ENCODE measurements at places on chromosomes 1 and 21. TPM values are rescaled to one million over a fixed set of nuclear protein-coding genes. Genes with fewer than 3 reads are reported as not detected.

DNA sequence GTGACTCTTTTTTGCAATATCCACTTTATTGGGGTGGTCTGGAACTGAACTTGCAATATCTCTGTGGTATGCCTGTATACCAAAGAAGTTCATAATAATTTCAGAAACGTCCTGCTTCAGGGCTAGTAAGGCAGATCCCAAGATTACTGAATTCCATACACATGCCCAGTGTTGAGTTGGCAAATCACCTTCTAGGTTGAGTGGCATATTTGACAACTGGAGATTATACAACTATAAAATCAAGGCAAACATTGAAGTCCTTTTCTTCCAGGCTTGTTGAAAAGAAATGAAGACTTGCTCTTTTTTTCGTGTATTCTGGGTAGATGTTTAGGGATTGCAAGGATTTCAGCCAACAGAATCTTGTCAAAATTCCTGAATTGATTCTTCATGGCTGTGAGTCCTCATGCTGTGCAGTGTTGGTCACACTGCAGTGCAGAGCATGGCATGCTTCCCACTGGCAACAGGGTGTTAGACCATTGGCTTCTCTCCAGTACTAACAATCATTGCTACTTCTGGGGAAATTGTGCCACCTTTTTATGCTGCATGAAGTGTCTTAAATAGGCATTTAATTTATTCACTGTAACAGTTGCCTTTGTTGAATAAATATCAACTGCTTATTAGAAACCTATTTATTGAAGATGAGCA lies 367.1 kb upstream of the ADGRL4 start:
- DNase-seq, result peak; percentile 50

The GBP7 gene
- total RNA-seq, result not detected

The SH2D5 gene
- total RNA-seq, result 0.71 TPM

The KRTAP22-1 gene
- not detected for total RNA-seq

The TEX50 gene
- not detected for total RNA-seq

GRCh38 chr1:226863446-226863845 lies 7.0 kb upstream of the PSEN2 start:
- peak; percentile 86 for DNase-seq

The FOXD3 gene
- total RNA-seq, result not detected

GRCh38 chr1:207745839-207746767 lies 5.8 kb upstream of the CD46 start:
- no peak for DNase-seq

The ANKRD34A gene
- 3.1 TPM for total RNA-seq

The ITGB3BP gene
- 22.1 TPM for total RNA-seq

DNA sequence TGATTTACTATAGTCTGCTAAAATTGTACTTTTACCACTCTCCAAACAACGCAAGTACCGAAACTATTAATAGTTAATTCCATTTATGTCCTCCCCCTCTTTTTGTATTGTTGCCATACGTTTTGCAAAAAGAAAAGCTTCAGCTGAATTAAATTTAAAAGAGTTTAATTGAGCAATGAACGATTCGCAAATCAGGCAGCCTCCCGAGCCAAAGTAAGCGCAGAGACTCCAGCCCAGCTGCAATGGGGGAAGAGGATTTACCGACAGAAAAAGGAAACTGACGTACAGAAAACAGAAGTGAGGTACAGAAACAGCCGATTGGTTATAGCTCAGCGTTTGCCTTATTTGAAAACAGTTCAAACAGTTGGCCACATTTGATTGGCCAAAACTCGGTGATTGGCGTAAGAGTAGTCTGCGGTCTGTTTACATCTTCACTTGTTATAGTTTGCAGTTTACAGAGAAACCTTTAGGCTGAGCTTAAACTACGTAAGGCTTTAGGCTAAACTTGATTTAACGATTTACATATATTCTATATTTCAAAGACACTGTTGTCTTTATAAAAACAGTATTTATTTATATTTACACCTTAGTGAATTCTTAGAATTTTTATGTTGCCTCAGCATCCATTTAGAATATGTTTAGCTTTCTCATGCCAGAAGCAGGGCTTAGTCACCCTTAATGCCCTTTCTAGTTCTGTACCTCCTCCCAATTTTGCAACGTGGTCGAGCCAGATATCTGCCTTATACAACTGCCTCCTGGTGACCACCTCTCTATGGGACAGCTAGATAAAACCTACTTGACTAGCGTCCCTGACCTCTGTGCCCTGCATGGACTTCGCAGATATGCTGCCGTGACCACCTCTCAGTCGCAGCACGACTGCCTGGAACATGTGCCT lies 23.8 kb downstream of the CR1 start:
- no peak for DNase-seq

- DNase-seq, result peak; percentile 32
These were observed 11.8 kb upstream of the RALGPS2 start for GRCh38 chr1:178713259-178713658.

The EDARADD gene
- not detected for total RNA-seq

The LINGO4 gene
- not detected for total RNA-seq

DNA sequence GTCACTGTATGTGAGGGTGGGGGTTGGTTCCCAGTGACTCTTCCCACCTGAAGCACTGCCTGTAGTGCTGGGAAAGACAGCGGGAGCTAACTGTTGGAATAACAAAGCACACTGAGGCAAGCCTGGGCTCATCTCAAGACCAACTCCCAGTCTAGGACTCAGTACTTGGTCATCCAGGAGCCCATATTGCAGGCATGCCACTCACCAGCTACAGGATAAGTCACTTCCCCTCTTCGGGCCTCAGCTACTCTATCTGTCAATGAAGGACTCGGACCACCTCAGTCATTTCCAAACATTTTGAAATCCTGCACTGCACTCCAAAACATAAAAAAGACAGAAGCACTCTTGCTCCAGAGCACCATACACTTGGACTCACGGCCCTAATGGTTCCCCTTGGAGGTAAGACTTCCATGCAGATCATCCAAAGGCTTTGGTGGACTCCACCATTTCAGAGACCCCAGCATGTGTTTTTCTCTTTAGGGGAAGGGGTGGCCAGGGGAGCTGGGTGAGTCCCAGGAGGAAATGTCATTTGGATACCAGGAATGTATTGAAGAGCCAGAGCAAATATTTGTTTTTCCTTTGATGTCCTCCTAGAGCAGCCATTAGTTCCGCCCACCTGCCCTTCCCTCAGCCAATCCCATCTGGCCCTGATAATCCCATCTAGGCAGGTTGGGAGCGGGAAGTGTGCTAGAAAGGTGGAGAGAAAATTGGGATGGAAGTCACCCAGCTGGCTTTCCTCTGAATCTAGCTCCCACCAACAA lies 3.1 kb downstream of the NUAK2 start:
- no peak for DNase-seq

- no peak for DNase-seq
These were observed 102.7 kb downstream of the RUNX1 start for GRCh38 chr21:34946385-34946840.

DNA sequence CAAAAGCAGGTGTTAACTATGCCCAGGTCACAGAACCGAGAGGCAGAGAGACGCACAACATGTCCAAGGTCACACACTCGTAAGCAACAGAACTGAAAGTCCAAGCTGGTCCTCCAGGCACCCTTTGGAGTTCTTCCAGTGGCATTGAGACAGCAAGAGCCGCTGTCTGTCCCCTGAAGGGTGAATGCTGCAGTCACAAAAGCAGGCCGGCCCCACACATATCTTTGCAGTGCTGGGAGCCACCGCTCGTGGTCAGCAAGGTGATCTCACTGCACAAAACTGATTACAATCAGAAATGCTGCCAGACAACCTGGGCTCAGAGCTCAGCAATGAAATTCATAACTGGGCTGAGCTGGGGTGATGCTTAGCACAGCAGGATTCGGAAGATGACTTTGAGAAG lies 47.4 kb upstream of the RAB4A start:
- no peak for DNase-seq

DNA sequence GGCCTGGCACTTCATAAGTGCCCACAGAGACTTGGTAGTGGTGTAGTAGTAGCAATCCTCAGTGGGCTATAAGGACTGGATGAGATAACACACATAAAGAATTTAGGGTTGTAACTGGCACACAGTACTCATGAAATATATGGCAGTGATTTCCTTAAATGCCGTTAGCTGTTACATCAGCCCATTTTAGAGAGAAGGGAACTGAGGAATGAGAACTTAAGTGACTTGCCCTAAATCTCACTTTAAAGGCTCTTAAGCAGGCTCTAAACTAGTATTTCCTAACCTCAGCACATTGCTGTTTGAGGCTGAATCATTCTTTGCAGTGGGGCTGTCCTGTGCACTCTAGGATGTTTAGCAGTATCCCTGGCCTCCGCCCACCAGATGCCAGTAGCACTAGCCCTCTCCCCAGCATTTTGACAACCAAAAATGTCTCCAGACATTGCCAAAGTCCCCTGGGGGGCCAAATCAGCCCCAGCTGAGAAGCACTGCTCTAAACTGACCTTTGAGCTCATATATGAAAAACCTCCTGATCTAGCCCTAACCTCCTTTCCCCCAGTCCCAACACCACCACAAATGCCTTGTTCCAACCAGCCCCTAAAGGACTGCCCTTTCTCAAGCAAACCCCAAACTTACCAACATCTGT lies 11.6 kb downstream of the CAMK2N1 start:
- DNase-seq, result no peak

DNA sequence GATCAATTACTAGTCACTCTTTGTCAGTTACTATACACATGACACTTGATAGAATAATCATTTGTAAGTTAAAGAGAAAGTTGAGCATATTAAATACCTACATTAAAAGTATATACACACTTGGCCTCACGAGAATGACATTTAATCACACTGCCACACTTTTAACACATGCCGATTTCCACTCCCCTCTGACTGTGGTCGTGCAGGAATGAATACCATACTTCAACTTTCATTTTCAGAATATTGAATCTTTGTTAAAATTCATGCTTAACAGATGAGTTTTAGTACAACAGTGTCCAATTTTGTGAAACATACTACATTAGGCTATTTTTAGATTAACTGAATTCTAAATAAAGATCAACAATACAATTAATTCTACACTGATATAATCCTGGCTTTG lies 78.2 kb upstream of the SDC3 start:
- no peak for DNase-seq

GRCh38 chr1:34858901-34859445 lies 576 bp downstream of the SMIM12 start:
- DNase-seq, result peak; percentile 29

GRCh38 chr21:14356746-14357145 lies 26.2 kb downstream of the HSPA13 start:
- peak; percentile 9 for DNase-seq

DNA sequence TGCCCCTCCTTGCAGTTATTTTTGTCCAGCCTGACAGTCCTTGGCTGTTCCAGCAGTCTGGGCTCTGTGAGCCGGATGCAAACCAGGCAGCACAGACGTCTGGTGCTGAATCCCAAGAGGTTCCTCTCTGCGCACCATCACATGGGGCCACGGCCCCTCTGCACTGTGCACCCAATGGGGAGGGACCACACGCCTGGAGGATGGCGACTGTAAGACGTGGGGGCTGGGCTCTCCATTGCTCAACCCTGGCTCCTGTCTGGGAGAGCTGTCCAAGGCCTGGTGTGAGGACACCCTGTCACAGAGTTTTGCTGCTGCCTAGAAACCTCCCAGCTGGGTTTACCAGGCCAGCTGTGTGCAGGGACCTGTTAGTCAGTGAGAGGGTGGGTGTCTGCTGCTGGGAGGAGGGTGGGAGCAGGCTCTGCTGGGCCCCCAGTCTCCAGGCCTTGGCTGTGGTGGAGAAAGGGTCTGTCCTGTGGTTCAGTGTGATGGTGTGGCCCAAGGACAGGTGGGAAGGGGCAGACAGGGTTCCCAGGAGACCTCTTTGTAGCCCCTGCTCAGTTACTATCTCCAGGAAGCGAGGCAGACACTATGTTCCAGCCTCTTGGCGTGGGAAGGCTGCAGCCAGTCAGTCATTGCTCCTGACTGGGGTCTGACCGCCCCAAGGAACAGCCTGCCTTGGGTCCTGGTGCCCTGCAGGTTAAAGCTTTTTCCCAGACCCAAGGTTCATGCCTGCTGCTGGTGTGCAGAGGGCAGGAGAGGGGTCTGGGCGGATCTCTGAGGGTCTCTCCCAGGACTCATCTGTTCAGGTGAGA lies 13.8 kb downstream of the HEYL start:
- no peak for DNase-seq

DNA sequence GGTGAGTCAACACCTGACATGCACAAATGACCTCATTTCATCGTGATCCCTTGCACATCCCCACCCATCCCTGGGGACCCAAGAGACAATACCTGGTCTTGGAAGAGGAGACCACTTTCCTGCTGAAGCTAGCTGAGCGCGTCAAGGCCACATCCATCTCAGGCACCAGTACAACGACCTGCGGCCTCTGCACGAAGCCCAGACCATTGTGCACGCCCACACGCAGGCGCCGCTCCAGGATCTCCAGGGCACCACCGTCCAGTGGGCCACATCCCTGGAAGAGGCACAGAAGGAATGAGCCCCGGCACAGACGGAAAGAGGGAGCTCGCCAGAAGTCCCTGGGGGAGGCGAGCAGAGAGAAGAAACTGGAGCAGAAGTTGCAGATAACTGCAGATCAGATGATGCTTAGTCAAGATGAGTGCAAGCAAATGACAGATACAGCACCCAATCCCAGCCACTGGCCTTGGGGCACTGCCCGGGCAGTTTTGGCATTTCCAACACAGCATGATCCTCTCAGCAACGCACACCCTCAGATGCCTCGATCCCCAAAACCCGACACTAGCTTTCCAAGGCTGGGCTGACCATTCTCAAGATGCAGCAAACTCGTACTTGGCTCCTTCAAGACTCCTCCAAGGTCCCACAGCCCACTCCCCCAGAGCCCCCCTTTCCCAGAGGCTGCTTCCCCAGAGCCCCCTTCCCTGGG lies 44.1 kb downstream of the NPHP4 start:
- DNase-seq, result no peak

DNA sequence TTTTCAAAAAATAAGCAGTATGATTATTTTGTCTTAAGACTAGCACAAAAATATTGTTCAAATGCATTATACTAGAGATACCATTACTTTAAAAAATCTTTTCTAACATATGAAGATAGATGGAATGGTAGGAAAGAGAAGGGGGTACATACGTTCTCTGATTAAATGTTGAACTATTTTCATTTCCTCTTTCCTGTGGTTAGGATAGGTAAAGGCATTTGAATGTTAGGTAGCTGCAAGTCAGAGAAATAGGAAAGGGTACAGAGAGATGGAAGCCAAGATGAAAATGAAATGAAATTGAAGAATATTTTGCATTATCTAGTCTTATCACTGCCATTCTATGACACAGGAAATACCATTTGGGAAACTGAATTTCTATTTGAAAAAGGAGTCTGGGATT lies 28.3 kb downstream of the TLCD4 start:
- DNase-seq, result no peak

All from LHCN-M2 (cell line).